ENCODE measurements at places on chromosomes 3 and 15. TPM values are rescaled to one million over a fixed set of nuclear protein-coding genes. Genes with fewer than 3 reads are reported as not detected.
A peak's percentile ranks its signal among the peaks of the same experiment; 100 is the strongest.

DNA sequence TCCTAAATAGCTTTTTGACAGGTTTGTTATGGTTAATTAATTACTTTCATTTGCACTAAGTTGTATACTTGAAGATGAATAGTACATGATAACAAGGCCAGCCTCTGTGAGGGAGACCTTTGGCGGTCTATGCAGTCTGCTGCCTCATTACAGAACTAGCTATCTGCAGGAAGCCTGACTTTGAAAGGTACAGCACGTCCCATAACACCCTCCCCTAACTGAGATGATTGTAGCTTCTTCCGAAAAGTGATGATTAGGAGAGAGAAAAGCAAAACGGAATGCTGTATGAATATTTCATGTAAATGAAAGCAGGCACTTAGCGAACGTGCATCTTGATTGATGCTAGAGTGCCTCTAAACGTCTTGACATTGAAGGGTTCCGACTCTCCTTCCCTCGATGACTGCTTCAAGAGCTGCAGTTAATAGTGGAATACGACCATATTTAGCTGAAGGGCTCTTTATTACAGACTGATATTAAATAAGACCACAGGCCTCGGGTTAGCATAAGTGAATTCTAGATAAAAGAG, 116.2 kb upstream of the TMCO5A start:
- DNase-seq, result no peak

GRCh38 chr3:12954891-12955650, 113.7 kb upstream of the RPL32 start:
- DNase-seq, result peak; percentile 74

The FURIN gene
- total RNA-seq, result 33.8 TPM

The GABRA5 gene
- 0.12 TPM for total RNA-seq

DNA sequence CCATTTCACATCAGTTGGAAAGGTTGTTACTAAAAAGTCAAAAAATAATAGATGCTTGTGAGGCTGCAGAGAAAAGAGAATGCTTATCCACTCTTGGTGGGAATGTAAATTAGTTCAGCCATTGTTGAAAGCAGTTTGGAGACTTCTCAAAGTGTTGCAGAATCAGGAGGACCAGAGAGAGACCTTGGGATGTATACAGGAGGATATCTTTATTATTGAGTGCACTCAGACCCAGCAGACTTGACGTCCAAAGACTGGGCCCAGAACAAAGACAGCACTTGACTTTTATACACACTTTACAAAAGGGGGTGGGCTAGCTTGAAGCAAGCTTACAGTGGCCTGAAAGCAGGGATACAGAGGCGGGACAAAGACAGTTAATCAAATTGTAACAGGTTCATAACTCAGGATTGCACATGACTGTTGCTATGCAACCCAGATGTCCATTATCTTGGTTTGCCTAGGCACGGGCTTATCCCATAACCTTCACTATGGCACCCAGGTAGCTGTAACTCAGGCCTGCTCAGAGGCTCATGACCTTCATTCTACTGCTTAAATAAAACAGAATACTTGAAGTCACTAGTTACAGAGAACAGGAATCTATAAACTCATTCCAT, 127.7 kb downstream of the SPATA16 start:
- no peak for DNase-seq

DNA sequence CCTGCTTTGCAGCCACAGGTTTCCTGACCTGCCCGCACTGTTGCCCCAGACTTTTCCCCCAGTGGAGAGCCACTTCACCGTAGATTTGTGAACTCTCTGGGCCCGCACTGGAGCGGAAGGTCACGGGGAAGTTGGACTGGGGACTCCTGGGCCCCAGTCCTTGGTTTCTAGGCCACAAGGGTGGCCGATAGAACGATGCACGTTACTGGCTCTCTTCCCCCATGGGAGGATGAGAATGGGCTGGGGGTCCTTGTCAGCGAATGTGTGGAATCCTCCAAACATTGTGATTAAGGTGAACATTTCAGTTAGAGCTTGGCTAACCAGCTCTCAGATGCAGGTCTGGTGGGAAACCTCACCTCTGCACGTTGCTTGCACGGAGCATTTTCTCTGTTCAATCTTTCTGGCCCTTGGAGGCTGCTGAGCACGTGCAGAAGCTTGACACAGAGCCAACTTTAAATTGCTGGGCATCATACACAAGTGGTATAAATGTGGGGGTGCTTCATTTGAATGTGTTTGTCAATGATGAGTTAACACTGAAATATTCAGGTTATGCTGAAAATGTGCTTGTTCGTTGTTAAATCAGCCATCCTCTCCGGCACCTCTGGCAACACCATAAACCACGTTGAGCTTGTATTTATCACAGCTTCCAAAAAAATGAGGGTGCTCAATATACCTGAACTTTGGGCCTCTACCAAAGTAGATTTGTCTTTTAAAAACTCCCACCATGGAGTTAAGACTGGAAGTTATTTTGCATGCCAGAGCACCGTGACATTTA, 976 bp downstream of the DIS3L start:
- DNase-seq, result no peak

DNA sequence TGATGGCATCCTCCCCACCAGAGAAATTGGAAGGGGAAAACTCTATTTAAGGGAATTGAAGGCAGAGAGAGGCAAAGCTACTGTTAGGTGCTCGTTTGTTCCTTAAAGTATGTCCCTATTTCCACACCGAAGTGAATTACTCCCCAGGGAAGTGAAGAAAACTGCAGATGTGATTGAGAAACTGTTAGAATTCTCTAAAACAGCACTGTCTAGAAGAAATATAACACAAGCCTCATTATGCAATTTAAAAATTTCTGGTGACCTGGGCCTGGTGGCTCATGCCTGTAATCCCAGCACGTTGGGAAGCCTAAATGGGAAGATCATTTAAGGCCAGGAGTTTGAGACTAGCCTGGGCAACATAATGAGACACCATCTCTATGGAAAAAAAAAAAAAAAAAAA, 305.0 kb downstream of the SHQ1 start:
- no peak for DNase-seq

GRCh38 chr3:85586018-85586417, 627.2 kb downstream of the CADM2 start:
- no peak for DNase-seq

The GRAMD2A gene
- 0.55 TPM for total RNA-seq

DNA sequence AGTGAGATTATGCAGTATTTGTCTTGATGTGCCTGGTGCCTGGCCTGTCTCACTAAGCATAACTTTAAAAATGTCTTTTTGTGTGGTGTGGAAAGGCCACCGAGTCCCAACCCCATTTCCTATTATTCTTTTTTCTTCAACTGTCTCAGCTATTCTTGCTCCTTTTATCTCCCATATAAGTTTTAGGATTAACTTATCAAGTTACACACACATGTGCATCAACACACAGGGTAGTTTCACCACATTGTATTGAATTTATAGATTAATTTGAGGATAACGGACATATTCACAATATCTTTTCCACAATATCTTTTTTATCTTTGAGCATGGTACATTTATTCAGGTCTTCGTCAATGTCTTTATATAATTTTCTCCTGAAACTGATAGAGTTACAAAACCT, 127.6 kb downstream of the RYR3 start:
- no peak for DNase-seq

The CLDN18 gene
- total RNA-seq, result 6.7 TPM

The FGF12 gene
- total RNA-seq, result 1.4 TPM

DNA sequence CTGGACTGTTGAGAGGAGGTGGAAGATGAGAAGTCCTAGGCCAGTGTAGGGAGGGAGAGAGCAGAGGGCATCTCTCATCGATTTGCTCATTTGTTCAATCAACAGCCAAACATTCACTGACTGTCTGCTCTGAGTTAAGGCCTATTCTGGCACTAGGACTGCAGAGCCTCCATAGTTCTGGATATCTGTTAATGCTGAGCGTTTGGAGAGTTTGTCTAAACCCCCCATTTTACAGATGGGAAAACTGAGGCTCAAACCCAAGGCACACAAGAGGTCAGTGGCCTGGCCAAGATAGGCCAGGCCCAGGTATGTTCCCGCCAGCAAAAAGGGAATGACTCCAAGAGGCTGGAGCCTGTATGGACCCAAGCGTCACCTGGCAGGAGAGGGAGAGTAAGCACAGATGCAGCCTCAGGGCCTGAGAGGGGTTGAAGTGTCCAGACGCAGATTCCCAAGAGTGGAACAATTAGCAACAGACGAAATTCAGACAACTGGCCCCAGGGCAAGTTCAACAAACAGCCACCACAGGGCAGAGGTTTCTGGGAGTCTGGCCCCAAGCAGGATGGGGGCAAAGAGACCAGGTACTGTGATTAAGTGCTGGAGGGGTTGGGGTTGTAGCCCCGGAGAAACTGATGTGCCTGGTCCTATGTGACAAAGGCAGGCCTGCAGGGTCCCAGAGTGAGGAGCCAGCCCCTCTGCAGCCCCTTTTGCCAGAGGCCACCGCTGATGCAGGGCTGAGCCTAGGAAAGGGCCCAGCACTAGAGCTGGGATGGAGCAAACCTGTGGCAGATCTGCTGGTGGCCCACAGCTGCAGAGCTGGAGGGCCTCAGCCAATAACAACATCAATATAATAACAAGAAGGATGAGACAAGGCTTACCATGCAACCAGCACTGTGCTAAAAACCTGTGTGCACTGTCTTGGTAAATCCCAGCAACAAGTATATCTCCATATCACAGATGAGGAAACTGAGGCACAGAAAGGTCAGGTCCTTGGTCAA, 245.1 kb upstream of the TLE3 start:
- peak; percentile 9 for DNase-seq

- no peak for DNase-seq
Observed at GRCh38 chr3:185560676-185561075, 8.3 kb upstream of the LIPH start.
